T-helper 9 cell (primary cell): ENCODE measurements at places on chromosomes 6 and 20.

DNA sequence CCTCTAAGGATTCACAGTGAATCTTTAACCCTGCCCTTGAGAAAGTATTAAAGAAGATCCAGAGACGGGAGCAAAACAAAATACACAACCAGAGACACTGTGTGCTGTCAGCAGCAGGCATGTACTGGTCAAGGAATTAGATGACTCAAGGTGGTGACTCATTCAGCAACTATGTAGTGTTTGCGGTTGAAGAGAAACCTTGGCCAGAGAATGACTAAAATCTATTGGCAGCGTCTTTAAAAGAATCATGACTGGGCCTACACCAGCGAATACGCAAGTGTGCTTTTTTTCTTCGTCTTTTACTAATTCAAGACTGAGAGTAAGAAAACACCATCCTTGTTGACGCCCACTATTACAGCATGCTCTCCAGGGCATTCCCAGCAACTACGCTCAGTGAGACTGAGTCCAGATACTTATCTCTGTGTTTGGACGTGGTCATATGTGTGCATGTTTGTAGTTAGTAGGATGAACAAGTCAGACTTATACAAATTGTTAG is 72.4 kb upstream of the BACH2 start:
- no peak for DNase-seq

DNA sequence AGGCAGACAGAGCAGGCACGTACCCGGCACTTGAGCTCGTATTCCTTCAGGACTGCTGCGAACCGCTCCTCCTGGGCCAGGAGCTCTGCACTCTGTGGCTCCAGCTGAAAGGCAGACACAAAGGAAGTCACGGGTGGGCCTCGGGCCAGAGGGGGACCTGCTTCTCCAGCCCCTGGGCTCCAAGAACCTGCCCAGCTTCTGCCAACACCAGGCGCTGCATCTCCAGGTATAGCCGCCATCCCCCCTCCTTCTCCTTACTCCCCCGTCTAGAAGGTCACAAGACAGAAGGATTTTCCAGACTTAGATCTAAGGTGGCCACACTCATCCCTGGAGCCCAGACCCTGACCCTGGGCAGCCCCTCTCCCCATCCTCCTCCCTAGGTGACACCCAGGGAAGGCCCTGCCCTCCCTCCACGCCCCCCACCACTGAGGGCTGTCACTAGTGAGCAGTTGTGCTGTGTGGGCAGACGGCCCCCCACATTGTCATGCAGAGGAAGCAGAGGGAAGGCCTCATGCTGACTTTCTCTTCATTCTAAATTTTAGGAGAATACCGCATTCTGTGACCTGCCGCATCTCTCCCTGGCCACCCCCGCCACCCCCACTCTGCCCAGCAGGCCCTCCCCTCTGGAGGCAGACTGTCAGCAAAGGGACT is 81.9 kb downstream of the GINS1 start:
- DNase-seq = no peak

DNA sequence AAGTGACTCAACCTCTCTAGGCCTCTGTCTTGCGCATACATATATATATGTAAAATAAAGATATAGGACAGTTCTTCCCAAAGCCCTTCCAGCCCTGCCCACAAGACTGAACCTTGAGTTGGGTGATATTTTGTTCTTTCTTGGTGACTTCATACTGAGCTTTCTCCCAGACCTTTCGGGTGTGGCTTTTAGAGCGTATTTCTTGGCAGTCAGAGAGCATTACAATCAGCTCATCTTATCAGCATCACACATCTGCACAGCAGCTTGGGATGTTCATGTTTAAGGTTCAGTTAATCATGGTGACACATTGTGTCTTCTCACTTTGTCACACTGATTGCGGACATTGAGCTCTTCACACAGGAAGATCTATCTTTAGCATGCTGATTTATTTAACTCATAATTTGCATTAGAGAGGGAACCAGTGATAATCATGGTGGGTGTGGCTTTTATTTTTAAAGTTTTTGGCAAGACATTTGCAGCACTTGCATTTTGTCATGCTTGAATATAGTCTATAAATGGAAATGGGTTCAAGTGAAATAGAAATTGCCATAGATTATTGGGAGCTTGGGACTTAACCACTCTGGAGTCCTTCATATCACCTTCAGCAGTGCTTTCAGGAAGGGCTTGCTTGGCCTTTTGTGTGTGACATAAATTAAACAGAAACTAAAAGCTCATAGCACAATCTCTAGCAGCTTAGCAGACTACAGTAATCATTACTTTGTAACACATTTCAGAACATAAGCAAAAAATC is 8.3 kb downstream of the KIF3B start:
- no peak for DNase-seq

DNA sequence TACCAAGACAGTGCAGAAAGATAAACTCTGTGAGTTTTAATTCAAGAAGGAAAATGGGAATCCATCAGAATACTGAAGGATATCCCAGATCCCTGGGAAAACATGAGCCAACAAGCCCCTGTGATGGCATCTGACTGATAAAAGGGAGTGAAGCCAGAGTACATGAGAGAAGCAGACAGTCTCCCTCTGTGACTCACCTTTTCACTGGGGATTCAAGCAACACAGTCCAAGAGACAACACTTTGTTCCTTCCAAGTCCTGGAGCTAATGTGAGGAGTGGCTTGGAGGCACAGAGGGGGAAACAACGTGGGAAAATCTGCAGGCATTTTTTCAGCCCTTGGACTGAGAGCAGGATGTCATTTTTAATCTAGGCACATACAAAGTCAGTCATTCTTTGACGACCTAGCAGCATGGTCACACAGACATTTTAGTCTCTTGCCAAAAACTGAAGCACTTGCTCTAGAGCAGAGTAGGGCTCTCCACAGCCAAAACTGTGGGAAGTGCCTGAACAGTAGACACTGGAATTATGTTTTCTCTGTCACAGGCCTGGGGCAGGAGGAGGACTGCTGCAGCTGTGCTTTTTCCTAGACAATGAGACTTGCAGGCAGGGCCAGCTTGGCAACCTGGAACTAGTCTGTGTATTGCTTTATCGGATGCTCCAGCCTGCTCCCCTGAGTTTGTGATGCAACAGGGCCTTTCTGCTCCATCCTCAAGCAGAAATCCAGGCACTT is 465.0 kb upstream of the GJE1 start:
- DNase-seq = no peak

DNA sequence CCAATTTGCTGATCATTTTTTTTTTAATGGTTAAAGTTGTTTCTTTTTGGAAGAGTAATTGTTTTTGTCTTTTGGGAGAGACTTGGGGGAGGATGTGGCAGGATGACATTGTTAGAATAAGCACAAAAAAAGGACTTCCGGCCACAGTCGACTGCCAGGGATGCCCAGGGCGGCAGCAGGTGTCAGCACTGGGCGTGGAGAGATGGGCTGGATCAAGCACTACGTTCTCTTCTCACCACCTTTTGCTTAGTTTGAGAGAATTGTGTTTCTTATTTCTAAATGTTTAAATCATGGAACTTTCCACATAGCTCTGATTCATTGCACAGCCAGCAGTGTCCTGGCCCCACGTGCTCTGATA is 104.6 kb upstream of the FRMD1 start:
- no peak for DNase-seq

DNA sequence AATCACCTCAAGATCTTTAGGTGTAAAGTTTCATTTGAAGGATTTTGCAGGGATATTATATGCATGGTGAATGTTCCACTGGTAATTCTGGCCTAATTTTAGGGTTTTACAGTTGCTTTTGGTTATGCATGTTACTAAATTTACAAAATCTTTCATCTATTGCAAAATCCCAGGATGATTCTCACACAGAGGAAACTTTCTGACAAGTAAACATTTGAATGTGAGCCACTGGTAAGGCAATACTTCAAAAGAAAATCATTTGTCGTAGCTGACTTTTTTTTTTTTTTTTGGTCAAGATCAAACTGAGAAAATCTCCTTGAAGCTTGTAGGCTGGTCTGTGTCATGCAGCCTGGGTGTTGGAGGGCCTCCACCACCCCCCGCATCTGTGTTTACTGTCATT is 141.9 kb upstream of the EXOC2 start:
- no peak for DNase-seq
